Aortic smooth muscle cell (primary cell): ENCODE measurements at places on chromosomes 3 and 15. TPM values are rescaled to one million over a fixed set of nuclear protein-coding genes. Genes with fewer than 3 reads are reported as not detected.

The NIT2 gene
- 13.6 and 21.6 TPM in 2 replicates for total RNA-seq

The SLC2A2 gene
- not detected in 2 replicates for total RNA-seq

The MKRN3 gene
- total RNA-seq = 0.06 TPM in 1 of 2 replicates, not detected in the other

The CCDC54 gene
- not detected in 2 replicates for total RNA-seq

The TF gene
- total RNA-seq = 0.31 and 0.53 TPM in 2 replicates
